ENCODE measurements at places on chromosomes 12 and 14.
A peak's percentile ranks its signal among the peaks of the same experiment; 100 is the strongest.

DNA sequence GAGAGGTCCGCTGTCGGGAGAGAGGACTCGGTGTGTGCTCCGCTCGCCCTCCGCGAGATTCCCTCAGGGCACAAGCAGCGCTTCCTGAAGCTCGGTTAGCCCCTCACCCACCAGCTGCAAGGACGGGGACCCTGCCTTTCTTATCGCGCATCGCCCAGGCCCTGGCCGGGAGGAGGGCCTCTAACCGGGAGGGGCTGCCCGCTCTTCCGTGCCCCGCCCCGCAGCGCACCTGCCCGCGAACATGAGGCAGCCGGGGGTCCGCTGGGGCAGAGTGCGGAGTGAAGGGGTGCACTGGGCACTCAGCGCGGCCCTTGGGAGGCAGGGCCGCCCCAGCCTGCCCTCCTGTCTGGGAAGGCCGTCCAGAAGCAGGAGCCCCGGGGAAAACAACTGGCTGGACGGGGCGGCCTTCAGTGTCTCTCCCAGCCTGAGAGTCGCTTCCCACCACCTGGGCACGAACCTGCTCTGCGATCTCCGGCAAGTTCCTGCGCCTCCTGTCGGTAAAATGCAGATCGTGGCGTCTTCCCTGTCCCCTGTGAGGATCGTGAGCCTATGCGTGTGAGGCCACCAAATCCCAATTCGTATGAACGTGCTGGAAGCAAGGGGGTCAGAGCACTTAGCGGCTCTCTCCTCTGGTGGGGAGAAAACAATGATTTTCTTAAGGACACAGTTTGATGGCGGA, 28.0 kb upstream of the ADIPOR2 start:
- no peak for DNase-seq

GRCh38 chr12:5643266-5643665, 211.4 kb downstream of the NTF3 start:
- no peak for DNase-seq

DNA sequence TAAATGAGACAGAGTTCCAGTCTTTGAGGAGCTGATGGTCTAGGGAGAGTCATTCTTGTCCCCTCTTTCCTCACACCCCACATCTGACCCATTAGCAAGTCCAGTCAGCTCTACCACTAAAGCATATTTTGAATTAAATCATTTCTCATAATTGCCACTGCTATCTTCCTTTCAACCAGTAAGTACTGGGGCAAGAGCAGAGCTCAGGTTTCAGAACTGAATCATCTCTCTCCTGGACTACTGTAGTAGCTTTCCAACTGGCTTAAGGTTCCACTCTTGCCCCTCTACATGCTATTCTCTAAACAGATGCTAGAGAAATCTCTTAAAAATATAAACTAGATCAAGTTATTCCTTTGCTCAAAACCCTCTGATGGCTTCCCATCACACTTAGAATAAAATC, 218.3 kb downstream of the TTC6 start:
- no peak for DNase-seq

GRCh38 chr14:73261075-73261474, 23.8 kb downstream of the PAPLN start:
- no peak for DNase-seq

DNA sequence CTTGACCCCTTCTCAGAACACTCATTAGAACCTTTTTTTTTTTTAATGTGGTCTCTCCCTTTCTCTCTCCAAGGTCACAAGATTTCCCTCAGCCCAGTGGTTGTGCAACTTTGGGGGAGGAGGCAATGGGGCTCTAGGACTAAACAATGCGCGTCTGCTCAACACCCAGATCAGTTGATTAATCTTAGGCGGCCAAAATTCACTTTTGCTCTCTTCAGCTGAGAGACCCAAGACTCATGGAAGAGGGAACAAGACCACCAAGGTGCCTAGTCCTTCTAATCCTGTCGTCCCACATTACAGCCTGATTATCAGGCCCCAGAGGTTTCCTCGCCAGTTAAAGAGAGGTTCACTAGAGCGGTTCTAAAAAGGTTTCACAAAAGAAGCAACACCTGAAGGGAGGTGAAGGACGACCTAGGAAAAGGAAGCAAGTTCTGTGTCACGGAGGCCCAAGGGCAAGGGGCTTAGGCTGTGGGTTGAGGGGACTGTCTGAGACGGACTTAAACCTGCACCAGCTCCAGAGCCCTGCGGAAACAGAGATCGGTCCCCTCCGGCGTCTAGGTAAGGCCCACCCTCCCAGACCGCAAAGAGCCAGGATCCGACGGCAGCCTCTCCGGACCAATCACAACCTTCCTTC, 824 bp upstream of the TARBP2 start:
- peak; percentile 84 for DNase-seq

GRCh38 chr12:66662729-66663128, 16.1 kb downstream of the GRIP1 start:
- peak; percentile 14 for DNase-seq

GRCh38 chr12:18071336-18071735, 18.7 kb downstream of the RERGL start:
- no peak for DNase-seq

DNA sequence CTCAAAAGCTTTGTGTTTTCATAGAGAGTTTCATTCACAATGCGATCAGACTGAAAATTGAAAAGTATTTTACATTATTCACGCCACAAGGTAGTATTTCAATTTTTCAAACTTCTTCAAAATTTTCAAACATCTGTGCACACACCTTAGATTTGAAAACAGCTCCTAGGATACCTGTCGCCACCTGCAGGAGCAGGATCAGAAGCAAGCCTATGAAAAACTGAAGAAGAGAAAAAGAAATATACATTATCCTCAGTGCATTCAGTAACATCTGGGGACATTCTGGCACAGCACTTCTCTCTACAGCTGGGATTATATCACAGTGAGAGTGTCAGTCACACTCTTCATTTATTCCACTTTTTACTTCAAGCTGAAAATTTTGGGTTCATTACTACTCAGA, 19.8 kb downstream of the TSPAN8 start:
- DNase-seq: no peak

DNA sequence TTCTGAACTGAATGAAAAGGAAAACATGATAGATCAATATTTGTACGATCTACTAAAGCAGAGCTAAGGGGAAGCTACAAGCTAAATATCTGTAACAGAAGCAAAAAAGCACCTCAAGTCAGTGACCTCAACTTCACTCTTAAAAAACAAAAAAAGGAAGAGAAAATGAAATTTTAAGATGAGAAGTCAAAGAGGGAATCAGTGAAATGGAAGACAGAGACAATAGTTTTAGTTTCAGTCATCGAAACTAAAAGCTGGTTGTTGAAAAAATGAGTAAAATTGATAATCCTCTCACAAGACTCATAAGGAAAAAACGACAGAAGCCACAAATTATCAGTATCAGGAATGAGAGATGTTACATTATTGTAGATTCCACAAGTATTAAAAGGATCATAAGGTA, 11.9 kb upstream of the SLC2A13 start:
- DNase-seq: no peak

GRCh38 chr12:100186071-100186470, 14.5 kb upstream of the ACTR6 start:
- DNase-seq: no peak

GRCh38 chr12:122457627-122458026, 35.2 kb upstream of the CLIP1 start:
- DNase-seq: no peak

DNA sequence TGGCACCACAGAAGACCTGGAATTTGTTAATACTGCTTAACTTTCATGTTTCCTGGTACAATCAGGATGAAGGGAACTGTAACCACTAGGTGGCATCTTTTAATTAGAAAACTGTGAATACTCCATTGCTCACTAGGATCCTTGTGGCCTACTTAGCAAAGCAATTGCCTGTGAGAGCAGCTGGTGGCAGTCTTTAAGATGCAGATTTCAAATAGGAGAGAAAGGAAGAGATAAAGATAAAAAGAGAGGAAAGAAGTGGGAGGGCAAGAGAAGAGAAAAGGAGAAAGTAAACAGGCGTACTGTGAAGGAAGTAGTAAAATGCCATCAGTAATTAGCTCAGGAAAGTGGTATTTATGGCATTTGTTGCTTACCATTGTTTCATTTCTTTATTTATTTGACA, 114.5 kb downstream of the RAD51B start:
- DNase-seq: peak; percentile 54

Data from suppressor macrophage (primary cell).